Activated CD8-positive, alpha-beta T cell treated with anti-CD3 and anti-CD28 coated beads for 36 hours (primary cell): ENCODE measurements at places on chromosomes 3 and 15. TPM values are rescaled to one million over a fixed set of nuclear protein-coding genes. Genes with fewer than 3 reads are reported as not detected.

- DNase-seq, result no peak
These were observed 49.6 kb upstream of the TLE3 start for GRCh38 chr15:70147178-70147760.

The TIGIT gene
- 73.5 TPM for total RNA-seq

GRCh38 chr15:49621401-49621811 is 558 bp downstream of the DTWD1 start:
- no peak for DNase-seq

The TTLL13 gene
- total RNA-seq, result 1.1 TPM

DNA sequence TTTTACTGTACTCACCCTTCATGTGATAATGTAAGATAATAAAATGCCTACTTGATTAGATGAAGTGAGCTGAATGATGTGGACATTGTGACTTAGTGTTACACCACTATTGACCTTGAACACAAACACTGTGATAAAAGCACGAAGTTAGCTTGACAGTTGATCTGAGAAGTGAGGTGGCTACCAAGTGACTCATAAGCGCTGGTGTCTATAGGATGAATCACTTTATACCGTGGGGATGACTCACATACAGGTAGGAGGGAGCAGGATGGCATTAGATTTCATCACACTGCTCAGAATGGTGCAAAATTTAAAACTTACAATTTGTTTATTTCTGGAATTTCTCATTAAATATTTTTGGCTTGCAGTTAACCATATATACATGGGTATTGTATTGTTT is 174.7 kb upstream of the CNTN3 start:
- peak; percentile 3 for DNase-seq

The SUSD5 gene
- not detected for total RNA-seq

The CTXN2 gene
- total RNA-seq, result not detected

DNA sequence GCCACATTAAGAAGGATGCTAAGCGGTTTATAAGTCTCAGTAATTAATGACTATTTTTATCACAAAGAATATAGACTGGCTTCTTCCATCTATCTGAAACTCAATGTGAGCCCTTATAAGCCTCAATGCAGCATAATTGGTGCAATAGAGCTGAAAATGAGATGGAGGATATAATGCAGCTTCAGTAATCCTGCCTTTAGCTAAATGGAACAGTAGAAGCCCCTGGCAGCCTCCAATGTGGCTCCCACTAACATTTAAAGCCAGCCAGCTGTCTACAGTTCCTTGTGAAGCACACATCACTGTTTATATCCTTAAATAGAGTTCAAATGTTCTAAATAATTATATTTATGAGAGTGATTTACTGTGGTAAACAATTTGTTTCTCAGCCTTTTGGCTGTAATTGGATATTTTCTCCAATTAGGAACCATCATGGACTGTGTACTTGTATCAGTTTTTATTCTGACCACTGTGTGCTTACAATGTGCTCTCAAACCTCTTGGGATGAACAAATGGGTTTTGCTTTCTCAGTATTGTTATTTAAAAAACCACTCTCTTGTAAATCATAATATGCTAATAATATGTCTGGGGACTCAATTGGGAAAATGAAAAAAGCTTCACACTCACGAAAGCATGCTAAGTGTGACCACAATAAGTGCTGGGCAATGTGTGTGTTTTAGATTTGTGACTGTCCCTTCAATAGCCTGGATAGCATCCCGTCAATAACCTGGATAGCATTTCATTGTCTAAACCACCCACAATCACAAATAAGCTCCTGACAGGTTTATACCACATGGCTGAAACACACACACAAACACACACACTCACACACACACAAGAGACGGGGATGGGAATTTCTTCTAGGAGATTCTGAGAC is 366.6 kb downstream of the GBE1 start:
- no peak for DNase-seq

- no peak for DNase-seq
These were observed 199.5 kb upstream of the P2RY1 start for GRCh38 chr3:152635389-152635788.

The WDR49 gene
- 0.29 TPM for total RNA-seq

The CYP1A1 gene
- 4.9 TPM for total RNA-seq

DNA sequence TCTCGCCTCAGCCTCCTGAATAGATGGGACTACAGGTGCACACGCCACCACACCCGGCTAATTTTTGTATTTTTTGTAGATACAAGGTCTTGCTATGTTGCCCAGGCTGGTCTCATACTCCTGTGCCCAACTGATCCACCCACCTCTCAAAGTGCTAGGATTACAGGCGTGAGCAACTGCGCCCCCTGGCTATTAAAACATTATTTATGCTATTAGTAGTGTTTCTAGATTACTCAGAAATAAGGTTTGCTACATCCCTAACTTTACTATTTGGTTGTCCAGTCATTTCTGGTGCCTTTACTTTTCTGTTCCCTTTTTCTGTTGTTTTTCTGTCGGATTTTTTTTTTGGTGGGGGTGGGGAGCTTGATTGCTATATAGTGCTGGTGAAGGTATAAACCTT is 393.6 kb upstream of the TPM1 start:
- DNase-seq, result no peak

The MOBP gene
- total RNA-seq, result not detected

The ZNF106 gene
- 46.6 TPM for total RNA-seq

DNA sequence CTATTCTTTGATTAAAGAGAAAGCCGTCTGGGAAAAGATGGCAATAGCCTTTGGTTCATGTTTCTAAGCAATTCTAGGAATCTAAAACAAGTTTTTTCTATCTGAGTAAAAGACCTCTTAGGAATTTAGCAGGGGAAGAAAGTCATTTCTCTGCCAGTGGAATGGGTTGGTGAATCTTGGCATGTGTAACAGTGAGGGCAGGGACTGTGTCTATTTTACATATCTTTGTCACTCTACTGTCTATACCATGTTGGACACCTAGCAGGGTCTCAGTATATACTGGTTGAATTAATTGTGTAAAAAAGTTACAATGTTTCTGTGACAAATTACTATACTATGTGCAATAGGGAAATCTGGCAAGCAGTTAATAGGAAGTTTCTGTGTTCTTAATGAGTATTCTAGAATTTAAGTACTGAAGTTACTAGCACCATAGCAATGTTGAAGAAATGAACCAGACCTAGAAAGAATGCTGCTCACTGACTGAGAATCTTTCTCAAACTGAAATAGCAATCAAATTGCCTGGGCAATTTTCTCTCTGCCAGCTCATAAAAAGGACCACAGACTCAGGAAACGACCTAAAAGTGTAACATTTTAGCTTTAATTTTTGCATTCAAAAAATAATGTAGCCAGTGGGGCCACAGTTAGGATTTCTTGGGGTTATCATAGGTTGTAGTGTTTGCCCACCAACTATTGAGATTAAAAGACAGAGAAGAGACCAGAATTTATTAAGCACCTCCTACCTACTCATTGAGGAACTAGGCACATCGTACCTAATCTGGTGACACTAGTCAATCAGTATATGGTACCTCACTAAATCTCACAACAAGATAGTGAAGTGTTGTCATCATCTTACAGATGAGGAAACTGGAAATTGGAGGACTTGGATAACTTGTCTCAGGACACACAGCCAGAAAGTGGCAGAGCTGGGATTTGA is 56.2 kb upstream of the LEKR1 start:
- DNase-seq, result no peak

DNA sequence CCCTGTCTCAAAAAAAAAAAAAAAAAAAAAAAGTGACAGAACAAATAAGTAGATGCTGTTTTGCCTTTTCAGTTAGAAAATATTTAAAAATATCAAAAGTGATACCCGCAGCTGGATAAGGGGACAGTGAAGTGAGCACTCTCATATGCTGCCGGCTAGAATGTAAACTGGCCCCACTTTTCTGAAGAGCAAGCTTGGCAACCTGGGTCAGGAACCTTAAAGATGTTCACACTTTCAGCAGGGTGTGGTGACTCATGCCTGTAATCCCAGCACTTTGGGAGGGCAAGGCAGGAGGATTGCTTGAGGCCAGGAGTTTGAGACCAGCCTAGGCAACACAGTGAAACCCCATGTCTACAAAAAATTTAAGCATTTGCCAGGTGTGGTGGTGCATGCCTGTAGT is 17.4 kb downstream of the FSD2 start:
- DNase-seq, result no peak

DNA sequence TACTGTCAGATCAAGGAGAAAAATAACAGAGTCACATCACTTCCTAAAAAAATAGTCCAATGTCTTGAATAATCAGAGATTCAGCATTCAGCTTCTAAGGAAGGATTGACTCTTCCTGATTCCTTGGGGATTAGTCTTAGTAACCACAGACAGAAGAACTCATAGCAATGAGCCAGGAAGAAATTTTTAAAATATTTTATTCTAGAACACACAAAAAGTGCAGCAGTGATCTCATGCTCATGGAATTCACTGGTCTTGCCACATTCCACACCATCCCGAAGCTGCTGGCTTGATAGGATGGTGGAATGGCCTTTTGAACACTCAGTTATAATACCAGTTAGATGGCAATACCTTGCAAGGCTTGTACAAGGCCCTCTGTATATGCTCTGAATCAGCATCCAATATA is 43.0 kb upstream of the ABI3BP start:
- no peak for DNase-seq

- DNase-seq, result no peak
These were observed 11.2 kb upstream of the SCAPER start for GRCh38 chr15:76916369-76916768.

The GOLGA6A gene
- total RNA-seq, result not detected

- DNase-seq, result no peak
These were observed 53.9 kb upstream of the KLF13 start for GRCh38 chr15:31272558-31273257.

DNA sequence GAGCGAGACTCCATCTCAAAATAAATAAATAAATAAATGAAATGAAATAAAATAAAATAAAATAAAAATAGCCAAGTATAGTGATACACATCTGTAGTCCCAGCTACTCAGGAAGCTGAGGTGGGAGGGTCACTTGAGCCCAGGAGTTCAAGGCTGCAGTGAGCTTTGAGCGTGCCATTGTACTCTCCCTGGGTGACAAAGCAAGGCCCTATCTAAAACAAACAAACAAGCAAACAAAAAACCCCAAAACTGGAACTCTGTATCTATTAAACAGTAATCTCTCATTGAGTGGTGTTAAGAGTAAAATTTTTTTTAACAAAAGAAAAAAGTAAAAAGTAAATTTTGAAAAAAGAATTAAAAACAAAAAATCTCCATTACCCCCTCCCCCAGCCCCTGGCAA is 20.8 kb downstream of the EPM2AIP1 start:
- DNase-seq, result no peak

DNA sequence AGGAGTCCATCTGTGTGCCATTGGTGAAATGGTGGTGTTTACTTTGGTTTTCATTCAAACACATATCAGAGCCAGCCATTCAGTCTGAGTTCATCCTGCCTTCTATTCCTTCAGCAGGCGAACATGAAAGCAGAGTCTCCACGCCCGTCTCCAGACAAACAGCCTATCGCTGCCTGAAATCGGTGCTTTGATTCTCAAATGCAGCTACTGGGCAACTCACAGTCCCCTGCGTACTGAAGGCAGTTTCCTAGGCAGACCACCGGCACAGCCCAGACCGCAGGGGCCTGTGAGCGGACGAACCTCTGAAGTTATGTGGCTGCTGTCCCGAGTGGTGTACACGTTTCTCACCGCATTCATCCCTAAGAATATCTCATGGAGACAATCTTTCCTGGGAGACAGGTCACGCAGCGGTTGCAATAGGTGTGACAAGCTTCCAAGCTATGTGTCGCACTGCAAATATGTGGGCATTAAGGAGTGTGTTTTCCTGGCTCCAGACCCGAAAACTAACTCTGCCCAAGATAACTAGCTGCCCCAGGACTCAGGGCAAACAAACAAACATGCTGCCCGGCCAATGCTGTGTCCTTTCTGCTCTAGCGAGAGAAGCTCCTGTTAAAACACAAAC is 16.9 kb upstream of the RYR3 start:
- no peak for DNase-seq

DNA sequence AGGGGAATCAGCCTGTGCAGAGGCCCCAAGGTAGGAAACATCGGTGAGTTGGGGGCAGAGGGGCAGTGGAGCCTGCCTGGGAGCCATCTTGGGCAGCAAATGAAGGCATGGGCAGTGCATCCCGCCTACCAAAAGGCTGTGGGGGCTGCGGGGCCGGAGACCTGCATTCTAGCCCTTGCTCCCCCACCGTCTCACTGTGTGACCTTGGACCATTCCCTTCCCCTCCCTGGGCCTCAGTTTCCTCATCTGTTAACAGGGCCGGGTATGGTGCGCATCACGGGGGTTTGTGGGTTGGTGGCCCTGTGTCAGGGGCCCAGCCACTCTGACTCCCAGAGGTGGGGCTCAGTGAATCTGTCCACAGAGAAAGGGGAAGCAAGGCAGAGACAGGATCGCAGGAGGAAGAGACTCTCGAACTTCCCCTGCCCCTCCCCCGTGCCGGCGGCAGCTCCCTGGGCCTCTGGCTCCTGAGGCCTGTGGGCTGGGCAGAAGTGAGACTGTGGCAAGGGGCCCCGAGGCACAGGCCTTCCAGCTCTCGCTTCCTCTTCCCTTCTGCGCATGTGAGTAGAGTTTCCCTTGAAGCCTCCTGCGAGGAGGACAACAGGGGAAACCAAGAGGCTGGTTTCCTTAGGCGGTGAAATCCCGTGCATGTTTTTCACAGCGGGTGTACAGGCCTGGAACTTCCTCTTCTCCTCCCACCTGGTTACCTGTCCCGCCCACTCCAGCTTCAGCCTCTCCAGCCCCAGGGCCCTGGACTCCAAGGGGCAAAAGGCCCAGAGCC is 42.9 kb downstream of the IDH2 start:
- DNase-seq, result peak; percentile 90

DNA sequence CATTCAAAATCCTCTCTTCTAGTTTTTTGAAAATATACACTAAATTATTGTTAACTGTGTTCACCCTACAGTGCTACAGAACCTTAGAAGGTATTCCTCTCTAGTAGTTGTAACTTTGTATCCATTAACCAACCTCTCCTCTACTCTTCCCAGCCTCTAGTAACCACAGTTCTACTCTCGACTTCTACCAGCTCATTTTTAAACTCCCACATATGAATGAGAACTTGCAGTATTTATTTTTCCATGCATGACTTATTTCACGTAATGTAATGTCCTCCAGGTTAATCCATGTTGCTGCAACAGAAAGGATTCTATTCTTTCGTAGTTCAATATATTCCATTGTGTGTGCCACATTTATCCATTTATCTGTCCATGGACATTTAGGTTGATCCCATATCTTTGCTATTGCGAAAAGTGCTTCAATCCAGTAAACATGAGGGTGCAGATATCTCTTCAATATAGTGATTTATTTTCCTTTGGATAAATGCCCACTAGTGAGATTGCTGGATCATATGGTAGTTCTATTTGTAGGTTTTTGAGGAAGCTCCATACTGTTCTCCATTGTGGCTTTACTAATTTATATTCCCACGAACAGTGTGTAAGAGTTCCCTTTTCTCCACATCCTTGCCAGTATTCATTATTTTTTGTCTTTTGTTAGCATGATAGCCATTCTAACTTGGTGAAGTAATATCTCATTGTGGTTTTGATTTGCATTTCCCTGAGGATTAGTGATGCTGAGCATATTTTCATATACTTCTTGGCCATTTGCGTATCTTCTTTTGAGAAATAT is 113.7 kb upstream of the SMAD3 start:
- no peak for DNase-seq

The CCR8 gene
- 0.56 TPM for total RNA-seq

DNA sequence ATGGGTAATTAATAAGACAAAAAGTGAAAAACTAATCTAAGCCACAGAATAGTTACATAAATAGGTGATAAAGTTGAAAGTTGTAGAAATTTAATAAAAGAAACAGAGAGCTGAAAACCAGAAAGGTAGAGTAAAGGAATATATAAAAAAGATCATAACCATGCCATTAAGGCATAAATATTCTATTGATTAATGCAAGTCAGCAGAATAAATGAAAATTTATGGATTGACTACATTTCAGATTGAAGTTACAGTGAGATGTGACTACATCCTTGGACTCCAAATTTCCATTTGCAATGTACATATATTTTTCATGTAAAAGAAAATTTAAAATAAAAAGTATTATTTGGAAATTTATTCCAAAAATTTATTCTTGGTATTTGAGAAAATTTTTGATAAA is 1225.7 kb downstream of the OTOL1 start:
- no peak for DNase-seq
